ENCODE measurements at places on chromosomes 6 and 20.

DNA sequence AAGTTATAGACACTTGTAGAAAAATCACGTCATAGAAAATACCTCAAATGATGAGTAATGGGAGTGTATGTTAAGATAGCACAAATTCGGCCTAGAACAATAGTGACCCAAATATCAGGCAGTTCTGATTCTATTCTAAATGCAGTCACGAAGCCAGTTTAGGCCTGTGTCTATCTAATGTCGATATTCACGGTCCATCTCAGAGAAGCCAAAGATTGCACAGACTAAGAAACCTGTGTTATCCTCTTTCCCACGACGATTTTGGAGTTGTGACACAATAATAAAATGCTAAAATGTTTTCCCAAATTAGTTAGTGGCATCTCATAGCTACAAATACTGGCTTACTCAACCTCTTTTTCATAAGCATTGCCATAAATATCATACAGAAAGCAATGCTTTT lies 4.0 kb downstream of the HIVEP2 start:
- no peak for DNase-seq

GRCh38 chr20:56776345-56776744 lies 147.2 kb downstream of the TFAP2C start:
- DNase-seq: no peak

- no peak for DNase-seq
Measured at GRCh38 chr20:50584687-50585086, 74.5 kb downstream of the PTPN1 start.

DNA sequence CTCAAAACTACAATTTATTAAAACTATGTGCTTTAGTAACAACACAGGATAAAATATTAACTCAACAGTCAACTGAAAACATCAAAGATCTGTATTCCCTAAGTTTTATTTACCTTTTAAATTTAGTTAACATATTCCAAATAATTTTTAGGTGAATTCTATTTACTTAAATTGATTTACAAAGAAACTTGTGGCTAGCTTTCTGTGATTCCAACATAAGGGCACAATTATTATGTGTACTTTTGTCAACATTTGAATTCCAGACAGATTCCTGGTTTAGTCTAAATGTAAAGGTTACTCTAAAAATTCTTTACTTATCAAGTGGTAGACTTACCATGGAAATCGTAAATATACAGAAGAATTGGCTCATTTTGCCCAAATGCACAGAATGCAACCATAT lies 70.7 kb downstream of the AHI1 start:
- DNase-seq: no peak

GRCh38 chr6:75755704-75756103 lies 6.7 kb downstream of the MYO6 start:
- DNase-seq: no peak

GRCh38 chr6:93858213-93858612 lies 438.9 kb upstream of the EPHA7 start:
- DNase-seq: no peak

- DNase-seq: no peak
Measured at GRCh38 chr6:97917369-97917768, 634.4 kb upstream of the MMS22L start.
